T-cell (primary cell): ENCODE measurements at places on chromosomes 5 and 9. TPM values are rescaled to one million over a fixed set of nuclear protein-coding genes. Genes with fewer than 3 reads are reported as not detected.

Gene FCN2
- total RNA-seq: not detected

Gene EFNA5
- total RNA-seq: 0.06 TPM

Gene TAF11L12
- not detected for total RNA-seq

Gene ADAMTS19
- total RNA-seq: not detected
